Fibroblast of skin of right biceps (primary cell): ENCODE measurements at places on chromosomes 13 and 19.
A peak's percentile ranks its signal among the peaks of the same experiment; 100 is the strongest.

DNA sequence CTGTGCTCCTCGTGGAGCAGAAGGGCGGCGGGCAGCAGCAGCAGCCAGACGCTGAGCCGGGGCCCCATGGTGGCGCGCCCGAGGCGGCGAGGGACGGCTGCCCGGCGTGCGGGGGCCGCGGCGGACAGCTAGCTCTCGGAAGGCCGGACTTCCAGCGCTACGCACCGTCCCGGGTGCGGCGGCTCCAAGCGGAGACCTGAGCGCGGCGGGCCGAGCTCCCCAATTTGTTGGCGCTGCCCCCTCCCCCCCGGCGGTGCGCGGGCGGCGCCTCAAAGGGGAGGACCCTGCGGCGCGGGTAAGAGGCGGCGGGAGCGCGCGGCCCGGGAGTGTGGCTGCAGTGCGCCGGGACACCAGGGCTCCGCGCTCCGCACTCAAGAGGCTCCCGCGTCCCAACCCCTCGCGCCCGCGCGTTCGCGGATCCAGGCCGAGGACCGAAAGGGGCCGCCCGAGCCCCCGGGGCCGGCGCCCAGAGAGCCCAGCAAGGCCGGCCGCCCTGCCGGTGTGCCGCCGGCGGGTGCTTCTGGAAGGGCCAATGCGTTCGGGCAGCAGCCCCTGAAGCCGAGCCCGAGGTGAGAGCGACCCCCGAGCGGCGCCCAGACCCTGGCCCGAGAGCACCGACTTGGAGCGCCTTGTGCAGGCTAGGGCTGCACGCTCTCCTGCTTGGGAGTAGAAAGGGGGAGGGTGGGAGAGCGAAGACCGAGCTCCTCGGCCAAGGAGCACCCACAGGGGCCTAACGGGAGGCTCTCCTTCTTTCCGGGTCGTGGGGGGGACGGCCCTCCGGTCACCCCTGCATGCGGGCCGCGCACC lies at the start of the genes COL4A1 and COL4A2:
Gene COL4A1 (minus strand): TSS at position 198 of the 807 bp plus-strand sequence. CDS start 130 bp downstream, at position 68.
Gene COL4A2 (plus strand): TSS at position 325 of the 807 bp plus-strand sequence. CDS start 620 bp downstream, outside the sequence.
- DNase-seq = peak; percentile 73

GRCh38 chr13:46620471-46620870 lies 67.5 kb downstream of the LRCH1 start:
- DNase-seq = no peak

GRCh38 chr13:103250071-103250470 lies 183.9 kb upstream of the SLC10A2 start:
- DNase-seq = no peak

GRCh38 chr19:39192846-39193245 lies 3.9 kb upstream of the NCCRP1 start:
- no peak for DNase-seq

- DNase-seq = no peak
These were observed 12.8 kb downstream of the SHC2 start for GRCh38 chr19:447816-448560.

DNA sequence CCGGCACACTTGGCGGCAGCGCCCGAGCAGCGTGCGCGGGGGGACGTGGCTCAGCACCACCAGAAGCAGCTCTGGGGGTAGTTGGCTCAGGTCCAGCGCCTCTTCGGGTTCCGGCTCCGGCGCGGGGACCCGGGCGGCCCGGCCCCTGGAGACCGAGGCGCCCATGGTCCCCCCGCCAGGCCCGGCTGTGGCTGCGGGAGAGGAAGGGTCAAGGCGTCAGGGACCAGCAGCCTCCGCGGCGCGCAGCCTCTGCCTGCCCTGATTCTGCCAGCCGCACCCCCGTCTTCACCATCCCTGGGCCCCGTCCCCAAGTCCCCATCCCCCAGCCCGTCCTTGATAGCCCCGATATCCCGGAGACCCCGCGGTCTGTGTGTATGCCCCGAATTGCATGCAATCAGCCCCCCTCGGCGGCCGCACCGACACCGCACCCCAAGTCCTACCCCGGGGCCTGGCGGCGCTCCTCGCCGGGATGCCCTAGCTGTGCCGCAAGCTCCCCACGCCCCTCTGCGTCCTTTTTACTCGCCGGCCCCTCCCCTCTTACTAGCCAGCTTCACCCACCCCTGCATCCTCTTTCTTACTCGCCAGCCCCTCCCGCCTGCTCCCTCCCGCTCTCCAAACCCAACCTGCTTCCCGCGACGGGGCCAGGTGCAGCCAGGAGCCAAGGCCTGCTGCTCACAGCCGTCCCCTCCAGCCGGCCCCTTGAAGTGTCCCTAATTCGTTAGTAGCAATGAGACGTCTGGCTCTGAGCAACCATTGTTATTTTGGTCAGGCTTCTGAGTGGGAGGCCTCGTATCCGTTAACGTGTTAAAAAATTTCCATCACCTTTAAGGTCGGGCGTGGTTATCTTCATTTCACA lies at the start of gene FBXO27:
Gene FBXO27 (minus strand): TSS at position 487 of the 856 bp plus-strand sequence. CDS start 322 bp downstream, at position 165.
- no peak for DNase-seq

DNA sequence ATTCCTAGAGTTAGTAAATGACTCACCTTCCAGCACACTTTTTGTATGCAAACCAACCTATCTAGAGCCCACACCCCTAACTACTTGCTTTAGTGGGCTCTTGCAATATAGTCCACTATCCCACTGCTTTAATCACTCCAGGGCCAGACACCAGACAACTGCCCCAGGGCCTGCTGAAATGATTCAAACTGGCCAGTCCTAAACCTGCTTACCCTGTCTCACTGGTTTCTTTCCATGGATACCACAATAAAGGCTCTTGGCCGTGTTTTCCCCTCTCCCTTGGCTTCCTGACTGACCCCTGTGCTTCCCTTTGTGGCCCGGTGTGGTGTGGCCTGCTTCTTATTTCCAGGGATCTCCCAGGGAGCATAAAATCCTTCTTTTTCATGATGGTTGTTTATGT lies 14.6 kb downstream of the HS6ST3 start:
- DNase-seq = no peak

GRCh38 chr19:13064092-13064489 lies 38.6 kb downstream of the LYL1 start:
- DNase-seq = no peak

- no peak for DNase-seq
These were observed 10.4 kb downstream of the ZNF561 start for GRCh38 chr19:9610484-9611113.

GRCh38 chr19:38946229-38947010 lies 15.7 kb downstream of the MRPS12 start:
- DNase-seq = no peak

GRCh38 chr13:69180034-69180433 lies 927.6 kb upstream of the ATXN8OS start:
- DNase-seq = no peak

DNA sequence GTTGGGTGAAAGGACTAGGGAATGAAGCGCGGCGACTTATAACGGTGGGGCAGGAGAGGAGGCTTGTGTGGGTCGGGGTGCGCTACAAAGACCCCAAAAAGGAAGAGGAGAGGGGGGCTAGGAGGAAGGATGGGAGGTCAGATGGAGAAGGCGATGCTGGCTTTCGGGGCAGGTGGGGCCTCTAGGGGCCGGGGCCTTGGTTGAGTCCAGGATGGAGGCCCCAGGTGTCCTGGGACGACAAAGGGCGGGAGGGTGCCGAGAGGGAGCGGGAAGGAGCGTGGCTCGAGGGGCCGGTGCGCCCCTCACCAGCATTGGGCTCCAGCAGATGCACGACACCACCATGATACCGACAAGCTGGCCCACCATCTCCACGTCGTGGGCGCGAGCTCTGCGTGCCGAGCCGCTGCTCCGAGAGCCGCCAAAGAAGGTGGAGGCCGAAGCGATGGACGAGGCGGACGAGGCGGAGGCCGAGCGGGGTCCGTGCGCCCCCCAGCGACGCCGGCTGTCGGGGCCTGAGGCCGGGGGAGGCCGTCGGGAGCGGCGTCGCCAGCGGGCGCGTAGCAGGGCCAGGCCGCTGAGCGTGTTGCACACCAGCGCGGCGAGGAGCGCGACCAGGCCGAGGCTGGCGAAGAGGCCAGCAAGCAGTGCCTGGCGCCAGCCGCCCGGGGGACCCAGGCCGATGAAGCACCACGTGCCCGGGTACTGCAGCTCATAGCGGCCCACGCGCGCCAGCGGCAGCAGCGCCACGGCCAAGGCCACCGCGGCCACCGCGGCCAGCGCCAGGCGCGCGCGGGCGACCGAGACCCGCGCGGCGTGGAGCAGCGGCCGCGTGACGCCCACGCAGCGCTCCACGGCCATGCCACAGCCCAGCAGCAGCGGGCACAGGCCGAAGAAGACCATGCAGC lies 1.8 kb downstream of the PTGER1 start:
- DNase-seq = no peak

DNA sequence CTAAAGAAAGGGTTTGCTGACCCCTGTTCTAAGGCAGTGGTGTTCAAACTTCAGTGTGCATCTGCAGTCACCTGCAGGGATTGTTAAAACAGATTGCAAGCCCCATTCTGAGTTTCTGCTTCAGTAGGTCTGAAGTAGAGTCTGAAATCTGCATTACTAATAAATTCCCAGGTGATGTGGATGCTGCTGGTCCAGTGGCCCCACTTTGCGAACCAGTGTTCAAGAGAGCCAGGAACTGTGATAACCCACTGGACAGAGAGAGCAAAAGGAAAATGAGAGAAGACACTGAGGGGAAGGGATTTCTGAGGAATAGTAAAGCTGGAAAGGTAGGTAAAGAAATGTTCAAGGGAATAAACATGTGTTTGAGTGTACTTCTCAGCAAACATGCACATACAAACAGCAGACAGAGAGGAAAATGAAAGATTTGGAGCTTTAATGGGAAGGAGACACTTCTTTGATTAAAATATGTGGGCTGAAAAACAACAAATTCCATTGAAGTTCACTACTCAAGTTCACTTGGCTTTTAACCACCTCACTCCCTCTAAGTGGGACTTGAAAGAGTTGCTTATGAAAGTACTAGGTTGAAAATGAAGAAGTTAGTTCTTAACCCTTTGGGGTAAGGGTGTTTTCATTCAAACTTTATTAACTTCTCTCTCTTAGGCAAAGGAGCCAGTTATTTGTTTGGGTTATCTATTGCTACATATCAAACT lies 26.4 kb upstream of the FAM216B start:
- no peak for DNase-seq

DNA sequence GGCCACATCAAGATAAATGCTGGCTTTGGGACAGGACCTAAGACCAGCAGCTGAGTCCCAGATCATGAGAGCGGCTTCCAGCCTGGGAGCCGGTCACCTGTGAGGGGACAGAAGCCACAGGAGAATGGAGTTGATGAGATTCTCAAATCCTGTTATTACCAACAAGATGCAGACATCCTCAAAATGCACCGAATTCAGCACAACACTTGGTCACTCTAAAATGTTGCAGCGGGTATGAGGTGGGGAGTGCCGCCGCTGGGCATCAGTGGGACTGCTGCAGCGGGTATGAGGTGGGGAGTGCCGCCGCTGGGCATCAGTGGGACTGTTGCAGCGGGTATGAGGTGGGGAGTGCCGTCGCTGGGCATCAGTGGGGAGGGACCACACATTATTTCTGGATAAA lies 21.2 kb downstream of the RANBP3 start:
- no peak for DNase-seq

- no peak for DNase-seq
These were observed 97.4 kb downstream of the CAB39L start for GRCh38 chr13:49346460-49346859.

DNA sequence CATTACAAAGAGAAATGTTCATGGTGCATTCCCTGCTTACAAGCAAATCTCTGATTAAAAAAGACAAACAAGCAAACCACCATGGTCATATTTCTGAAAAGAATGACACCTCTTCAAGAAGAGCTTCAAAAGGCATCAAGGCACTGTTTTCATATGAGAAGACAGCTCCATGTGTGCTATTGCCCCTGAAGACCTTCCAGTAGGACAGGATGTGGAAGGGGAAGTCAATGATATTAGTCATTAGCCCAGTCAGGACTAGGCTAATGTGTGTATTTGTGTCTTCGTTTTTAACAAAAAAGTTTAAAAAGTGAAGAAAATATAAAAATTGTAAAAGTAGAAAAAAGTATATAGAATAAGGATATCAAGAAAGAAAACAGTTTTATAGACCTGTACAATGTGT lies 534.7 kb upstream of the ARGLU1 start:
- no peak for DNase-seq

GRCh38 chr13:104586051-104586746 lies 1520.0 kb upstream of the SLC10A2 start:
- DNase-seq = peak; percentile 80
